Brain (organoid and tissue), 16 donors: ENCODE measurements at places on chromosomes 5 and 9.

DNA sequence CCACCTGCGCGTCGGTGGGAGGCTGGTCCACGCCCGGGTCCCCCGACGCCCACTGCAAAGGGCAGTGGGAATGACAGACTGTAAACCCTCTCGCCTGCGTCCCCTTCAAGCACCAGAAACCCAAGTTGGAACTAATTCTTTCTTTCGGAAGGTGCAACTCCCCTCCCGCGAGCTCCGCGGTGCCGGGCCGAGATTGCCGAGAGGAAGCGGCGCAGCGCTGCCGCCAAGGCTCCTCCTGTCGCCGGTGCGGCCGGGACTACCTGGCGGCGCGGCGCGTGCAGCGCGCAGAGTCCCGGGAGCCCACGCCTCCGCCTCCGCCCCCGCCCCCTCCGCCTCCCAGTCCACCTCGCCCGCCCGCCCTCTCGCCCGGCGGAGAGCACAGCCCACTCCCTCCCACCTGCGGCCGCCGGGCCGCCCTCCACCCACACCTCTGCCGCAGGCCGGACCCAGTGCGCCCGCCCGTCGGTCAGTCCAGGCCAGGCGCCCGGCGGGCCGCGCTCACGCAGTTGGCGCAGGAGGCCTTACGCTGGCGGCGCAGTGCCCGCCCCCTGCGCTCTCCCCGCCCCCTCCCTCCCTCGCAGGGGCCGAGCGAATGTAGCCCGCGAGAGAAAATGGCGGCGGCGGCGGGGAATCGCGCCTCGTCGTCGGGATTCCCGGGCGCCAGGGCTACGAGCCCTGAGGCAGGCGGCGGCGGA is at the start of gene MAP3K1:
Gene MAP3K1, plus strand, starts transcription at position 587 of the 695 bp plus-strand sequence. Its CDS starts 25 bp downstream, at position 612.
- DNase-seq: peak; percentile 92

DNA sequence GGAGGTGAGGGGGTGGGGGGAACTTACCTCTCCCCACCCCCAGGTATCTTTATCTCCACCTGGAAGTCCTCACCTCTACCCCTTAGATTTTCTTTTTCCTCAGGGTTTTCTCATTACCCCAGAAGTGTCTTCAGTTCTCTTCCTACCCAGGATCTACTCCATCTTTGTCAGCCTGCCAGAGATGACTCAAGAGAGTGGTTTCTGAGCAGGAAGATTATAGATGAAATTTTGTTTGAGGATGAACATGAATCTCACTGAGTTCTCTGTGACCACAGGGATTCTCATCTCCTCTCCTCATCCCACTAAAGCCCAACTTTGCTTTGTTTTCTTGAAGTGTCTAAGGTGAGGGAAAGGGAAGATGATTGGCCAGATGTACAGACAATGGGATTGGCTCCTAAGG is 5.2 kb upstream of the HINT2 start:
- no peak for DNase-seq

GRCh38 chr5:143562935-143563334 is 159.4 kb upstream of the NR3C1 start:
- DNase-seq: no peak

DNA sequence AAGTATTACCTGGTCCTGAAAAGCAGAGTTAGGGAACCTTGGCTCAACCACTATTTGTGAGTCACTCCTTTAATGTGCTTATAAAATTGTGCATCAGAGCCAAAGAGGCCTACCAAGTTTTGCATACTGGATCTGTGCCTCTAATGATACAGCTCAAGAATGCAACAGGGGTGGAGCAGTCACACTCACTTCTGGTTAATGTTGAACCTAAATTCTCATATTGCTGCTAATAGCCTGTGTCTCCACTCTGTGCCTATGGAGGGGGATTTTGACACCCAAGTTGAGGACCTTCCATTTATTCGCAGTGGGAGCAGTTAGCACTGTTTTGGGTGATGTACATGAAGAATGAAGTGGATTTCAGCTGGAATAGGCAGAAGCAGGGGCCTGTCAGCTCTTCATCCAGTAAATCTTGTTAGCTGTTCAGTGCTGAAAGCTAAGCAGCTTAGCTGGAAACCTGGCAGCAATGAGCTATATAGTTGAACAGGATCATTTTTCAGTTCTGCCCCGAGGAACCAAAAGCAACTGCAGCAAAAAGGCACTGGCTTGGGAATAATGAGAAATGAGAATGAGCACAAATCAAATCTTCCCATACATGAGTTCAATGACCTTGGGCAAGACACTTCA is 9.7 kb downstream of the SH3TC2 start:
- DNase-seq: peak; percentile 25

GRCh38 chr5:158483281-158483860 is 616.3 kb downstream of the EBF1 start:
- no peak for DNase-seq

- DNase-seq: no peak
Observed at GRCh38 chr5:76874088-76874581, 24.3 kb downstream of the S100Z start.

- no peak for DNase-seq
Observed at GRCh38 chr5:180114304-180115003, 42.9 kb upstream of the RNF130 start.

- DNase-seq: no peak
Observed at GRCh38 chr9:134103391-134103998, 32.4 kb upstream of the WDR5 start.

DNA sequence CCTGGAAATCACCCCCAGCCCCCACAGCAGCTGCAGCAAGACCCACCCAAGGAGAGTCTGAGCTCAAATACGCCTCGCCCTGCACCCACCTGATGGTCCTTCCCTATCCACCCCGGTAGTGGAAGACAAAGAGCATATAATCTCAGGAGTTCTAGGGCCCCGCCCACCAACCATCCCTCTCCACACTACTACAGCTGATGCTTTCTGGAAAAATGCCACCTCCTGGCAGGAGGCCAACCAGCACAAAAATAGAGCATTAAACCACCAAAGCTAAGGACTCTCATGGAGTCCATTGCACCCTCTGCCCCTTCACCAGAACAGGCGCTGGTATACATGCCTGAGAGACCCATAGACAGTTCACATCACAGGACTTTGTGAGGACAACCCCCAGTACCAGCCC is 22.5 kb upstream of the NIPSNAP3A start:
- no peak for DNase-seq

- DNase-seq: no peak
Observed at GRCh38 chr5:176157656-176158055, 80.6 kb upstream of the SIMC1 start.

DNA sequence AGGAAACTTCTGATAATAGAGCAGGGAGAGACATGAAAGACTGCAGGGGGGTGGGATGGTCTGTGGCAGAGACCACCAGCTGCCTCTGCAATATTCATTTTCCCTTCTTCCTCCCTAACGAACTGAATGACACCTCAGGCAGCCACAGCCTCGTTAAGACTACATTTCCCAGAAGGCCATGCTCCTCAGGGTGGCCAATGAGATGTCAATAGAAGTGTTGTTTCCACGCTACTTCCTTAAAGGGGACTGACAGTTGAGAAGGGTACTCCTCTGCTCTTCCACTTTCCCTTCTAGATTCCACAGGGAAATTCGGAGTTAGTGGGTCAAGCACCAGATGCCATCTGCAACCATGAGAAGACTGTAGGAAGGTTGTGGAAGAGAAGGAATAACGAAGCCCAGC is 52.0 kb upstream of the DAPK1 start:
- peak; percentile 75 for DNase-seq

DNA sequence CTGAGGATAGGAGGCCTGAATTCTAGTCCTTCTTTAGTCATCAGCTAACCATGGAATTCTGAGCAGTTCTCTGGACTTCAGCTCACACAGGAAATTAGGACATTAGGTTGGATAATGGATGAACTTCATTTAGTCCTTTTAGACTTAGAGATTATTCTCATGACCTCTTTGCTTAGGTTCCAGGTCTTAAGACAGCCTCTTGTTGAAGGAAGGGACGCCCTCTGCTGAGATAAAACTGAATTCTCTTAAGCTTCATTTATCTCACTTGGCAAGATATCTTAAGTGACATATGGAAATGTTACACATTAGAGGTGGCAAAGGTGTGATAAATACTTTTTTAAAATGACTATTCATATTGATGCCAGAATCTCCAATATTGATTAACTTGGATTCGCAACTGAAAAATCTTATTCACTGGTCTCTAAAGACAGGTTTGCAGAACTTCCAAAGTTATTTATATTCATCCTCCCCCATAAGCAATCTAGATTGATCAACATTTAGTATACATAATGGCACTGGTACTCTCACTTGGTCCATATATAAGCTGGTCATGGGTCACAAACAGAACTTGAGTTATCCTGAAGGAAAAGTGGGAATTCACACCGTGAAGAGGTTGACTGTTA is 16.9 kb upstream of the ZNF366 start:
- DNase-seq: peak; percentile 48

DNA sequence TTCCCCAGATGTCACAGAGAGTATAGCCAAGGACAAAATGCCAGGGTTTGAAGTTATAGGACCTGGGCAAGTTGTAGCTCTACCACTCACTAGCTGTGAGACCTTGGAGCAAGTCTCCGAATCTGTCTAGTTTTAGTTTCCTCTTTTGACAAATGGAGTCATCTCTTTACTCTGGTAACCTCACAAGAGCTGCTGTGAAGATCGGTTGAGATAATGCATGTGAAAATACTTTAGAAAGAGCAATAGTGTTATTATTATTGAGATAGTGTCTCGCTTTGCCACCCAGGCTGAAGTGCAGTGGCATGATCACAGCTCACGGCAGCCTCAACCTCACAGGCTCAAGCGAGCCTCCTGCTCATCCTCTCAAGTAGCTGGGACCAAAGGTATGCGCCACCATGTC is 117.9 kb upstream of the NR5A1 start:
- DNase-seq: no peak

DNA sequence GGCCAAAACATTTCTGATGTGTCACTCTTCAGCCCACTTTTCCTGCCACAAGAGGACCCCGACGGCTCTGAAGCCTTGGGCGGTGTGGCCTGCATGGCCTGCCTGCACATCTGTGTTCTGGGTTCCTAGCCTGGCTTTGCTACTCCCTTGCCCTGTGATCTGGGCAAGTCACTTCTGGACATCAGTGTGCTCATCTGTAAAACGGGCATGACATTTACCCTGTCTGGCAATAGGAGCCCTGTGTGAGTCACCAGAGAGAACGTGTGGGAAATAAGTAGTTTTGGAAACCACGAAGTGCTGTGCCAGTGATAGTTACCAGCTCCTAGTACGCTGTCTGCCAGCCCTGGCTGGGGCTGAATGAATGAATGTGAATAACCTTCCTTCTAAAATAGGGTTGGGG is 90.8 kb downstream of the MACROH2A1 start:
- DNase-seq: no peak

DNA sequence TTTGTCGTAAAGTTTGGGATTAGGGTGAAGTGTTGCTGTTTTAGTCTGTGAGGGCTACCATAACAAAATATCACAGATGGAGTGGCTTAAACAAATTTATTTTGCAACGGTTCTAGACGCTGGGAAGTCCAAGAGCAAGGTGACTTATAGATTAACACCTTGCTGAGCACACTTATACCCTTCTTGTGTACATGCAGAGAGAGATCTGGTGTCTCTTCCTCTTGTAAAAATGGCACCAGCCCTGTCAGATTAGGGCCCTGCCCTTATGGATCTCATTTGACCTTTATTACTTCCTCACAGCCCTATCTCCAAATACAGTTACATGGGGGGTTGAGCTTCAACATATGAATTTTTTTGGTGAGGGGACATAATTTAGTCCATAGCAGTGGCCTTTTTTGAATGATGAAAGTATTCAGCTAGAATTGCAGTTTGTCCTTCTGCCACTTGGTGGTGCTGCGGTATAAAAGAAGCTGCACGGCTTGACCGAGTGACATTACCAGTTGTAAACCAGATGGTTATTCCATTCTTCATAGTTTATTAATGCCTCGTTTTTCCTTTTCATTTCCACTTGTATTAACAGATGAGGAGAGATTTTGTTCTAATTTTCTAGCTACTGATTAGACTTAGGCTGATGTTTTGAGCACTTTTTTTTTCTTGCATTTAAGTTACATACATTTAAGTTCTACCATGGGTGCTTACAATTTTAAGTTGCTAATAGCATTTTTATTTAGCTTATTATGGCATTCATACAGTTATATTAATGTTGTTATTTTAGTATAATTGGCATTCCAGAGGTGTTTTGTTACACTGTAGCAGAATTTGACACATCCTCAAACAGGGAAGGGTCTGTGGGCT is 19.4 kb downstream of the DCP2 start:
- peak; percentile 76 for DNase-seq
